ENCODE measurements at places on chromosomes 12 and 14. TPM values are rescaled to one million over a fixed set of nuclear protein-coding genes. Genes with fewer than 3 reads are reported as not detected.

- no peak for DNase-seq
Observed at GRCh38 chr14:98140862-98141530, 1131.0 kb downstream of the BCL11B start.

GRCh38 chr14:104974146-104974541, 4.0 kb downstream of the AHNAK2 start:
- no peak for DNase-seq

DNA sequence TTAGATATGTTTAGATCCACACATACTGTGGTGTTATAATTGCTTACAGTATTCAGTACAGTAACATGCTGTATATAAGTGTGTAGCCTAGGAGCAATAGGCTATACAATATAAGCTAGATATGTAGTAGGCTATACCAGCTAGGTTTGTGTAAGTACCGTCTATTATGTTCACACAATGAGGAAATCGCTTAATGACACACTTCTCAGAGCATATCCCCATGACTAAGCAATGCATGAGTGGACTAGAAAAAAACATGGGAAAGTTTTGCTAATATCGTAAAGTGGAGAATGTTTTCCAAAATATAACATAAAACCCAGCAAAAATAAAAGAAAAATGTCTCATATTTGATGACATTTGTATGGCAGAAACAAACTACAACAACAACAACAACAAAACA, 27.3 kb downstream of the AKAP3 start:
- DNase-seq = peak; percentile 21

DNA sequence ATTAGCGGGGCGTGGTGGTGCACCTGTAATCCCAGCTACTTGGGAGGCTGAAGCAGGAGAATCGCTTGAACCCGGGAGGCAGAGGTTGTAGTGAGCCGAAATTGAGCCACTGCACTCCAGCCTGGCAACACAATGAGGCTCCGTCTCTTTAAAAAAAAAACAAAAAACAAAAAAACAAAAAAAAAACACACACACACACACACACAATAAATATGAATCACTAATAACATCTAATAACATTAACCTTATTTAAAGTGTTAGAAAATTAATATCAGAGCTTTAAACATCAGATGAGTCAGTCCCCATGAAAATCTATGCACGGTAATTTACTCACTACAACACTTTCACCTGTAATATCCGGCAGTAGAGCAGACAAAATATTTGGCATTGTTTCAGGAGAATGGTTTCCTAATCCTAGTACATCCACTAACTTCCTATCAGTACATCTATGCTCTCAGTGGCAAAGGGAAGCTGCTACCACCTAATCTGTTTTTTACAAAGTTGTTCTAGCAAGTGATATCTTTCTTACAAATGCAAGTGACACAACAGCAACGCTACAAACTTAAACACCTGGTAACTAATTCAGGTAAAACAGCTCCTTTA, 36.2 kb downstream of the MED13L start:
- DNase-seq = no peak

DNA sequence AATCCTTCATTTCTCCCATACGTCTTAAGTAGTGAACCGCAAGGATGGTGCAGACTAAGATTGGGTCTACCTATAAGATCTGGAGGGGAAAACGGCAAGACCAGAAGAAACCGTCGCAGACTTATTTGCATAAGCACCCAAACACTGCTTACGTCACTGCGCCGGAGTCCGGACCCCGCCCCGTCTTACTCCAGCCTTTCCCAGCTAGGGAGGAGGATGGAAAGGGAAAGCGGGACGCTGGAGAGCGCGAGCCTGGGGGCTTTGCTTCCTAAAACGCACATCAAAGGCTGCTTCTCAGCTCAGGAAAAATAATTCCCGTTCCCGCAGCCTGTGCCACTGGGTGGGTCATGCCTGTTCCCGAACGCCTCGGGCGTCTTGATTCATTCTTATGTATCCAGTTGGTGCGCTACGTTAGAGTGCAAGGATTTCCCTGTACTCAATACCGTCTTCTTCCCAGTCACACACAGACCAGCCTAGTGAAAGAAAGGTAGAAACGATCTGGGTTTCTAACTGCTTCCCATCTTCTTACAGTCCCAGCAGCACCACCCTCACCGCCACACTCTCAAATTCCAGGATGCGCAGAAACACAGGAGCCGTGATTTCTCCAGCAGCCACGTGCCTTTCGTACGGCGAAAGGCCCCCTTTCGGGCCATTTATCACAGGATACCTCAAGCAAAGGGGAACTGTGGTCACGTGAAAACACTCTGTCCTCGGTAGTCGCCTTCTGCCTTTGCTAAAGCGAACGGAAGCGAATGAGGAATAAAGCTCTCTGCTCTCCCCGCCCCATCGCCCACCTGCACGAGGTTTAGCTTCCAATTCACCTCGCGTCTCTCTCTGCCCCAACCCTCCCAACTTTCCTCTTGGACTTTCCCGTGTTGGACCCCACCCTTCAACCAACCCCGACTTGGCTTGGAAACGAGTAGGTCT, 1.1 kb downstream of the SLC6A15 start:
- peak; percentile 88 for DNase-seq

- DNase-seq = no peak
Observed at GRCh38 chr12:25146686-25147085, 48.3 kb downstream of the DNAI7 start.

DNA sequence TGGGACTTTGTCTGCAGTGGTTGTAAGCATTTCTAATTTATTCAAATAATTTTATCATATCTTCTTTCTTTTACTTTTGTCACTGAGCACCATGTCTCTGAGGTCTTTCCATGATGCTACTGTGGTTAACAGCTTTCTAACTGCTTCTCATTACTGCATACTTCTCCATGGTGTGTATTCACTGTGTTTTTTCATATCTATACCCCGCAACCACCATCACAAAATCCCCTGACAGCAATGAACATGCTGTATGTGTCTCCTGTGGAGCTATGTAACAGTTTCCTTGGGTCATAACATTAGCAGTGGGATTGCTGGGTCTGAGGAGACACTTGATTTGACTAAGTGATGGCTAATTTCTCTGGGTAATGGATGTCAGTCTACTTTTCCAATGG, 29.2 kb upstream of the CHST11 start:
- DNase-seq = no peak

DNA sequence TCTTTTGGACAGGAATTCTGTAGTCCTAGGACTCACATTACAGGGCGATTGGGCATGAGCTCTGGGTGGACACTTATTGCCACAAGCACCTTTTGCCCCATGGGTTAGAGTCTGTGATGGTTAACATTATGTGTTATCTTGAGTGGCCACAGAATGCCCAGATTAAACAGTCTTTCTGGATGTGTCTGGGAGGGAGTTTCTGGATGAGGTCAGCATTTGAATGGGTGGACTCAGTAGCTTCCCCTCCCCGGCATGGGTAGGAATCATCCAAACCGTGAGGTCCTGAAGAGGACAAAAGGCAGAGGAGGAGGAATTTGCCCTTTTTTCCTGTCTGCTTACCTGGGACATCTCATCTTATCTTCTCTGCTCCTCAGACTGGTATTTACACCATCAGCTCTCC, 85.6 kb downstream of the BMP4 start:
- no peak for DNase-seq

DNA sequence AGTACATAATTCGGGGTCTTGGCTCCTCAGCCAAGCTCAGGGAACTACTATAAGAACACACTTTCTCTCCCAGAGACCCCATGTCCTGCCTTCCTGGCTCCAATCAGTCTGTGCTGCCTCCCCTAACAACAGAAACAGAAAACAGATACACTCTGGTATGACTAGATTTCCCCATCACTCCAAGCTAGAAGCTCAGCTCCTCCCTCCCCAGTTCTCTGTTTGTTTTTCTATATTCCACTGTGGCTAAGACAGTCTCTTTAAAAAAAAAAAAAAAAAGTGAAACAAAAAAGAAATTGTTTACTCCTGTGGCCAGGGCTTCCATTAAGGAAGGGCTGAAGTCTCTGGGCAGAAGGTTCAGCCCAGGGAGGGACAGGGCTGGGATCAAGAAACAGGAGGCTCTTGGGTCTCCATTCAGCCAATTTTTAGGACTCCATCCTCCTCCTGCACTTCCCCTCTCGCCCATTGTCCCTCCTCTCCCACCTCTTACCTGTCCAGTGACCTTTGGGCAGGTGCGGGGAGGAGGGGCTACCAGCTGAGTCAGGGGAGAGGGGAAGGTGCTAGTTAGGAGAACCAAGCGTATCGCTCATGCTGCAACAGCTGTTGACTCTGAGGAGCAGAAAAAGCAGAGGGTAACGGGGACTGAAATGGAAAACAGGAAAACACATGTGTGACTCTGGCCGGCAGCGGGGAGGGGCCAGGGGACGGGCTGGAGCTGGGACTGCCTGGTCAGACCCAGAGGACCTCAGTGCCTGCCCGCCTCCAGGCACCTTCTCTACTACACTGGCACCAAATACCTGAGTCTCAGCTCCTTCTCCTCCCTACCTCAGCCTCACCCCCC, 4.1 kb upstream of the SLC7A7 start:
- peak; percentile 55 for DNase-seq

GRCh38 chr12:21599143-21599999, 5.3 kb downstream of the GYS2 start:
- DNase-seq = no peak

GRCh38 chr12:93879476-93880421, 202.6 kb downstream of the CRADD start:
- DNase-seq = peak; percentile 48

DNA sequence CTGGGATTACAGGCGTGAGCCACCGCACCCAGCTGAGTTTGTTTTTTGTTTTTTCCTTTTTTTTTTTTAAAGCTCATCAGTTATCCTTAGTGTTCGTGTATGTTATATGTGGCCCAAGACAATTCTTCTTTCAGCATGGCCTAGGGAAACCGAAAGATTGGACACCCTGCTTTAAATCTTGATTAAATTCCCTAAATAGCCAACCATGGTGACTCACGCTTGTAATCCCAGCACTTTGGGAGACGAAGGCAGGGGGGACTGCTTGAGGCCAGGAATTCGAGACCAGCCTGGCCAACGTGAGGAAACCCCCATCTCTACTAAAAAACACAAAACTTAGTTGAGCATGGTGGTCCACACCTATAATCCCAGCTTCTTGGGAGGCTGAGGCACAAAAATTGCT, 131.1 kb downstream of the MED13L start:
- no peak for DNase-seq

DNA sequence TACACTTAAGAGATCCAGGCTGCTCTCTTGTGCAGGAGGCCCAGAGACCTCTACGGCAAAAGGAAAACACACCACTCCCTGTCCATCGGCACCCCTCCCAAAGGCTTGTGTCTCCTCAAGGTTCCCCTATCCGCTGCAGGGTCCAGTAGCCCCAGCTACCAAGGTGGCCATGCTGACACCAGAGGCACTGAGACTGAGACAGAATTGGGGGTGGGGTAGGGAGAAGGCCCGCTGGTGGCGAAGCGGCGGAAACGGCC, 590 bp downstream of the DDIT3 start:
- DNase-seq = peak; percentile 37

DNA sequence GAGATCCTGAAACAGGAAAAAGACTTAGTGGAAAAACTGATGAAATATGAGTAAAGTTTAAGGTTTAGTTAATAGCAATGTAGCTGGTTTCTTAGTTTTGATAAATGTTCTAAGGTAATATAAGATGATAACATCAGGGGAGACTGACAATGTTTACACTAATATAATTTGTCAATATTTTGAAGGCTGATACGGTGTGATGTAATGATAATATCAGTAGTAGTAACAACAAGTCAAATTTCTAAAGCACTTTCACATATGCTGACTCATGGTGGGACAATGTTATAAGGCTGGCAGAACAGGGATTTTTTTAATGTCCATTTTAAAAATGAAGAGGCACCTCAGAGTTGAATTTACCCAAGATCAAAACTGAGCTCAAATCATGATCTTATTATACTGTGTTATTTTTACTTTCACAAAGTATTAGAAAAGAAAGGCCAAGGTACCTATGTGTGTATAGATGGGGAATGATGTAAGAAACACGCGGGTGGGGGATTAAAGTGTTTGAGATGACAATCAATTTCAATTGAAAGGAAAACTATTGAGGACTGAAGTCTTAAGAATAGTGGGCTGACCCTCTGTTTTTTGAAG, 2.4 kb upstream of the FLRT2 start:
- DNase-seq = no peak

DNA sequence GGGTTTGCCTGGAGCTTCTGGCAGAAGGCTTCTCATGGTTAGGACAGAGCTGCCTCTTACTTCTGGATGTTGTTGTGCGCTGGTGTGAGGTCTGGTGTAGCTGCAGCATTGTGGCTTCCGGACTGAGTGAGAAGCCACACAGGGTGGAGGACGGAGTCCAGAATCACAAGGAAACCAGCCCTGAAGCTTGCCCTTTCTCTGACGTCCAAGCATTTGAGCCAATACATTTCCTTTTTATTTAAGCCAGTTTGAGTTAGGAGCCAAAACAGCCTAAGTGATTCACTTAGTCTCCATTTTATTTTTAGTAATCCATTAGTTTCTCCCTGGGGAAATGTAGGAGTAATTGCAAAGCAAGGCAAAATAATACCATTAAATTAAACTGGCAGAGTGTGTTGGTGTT, 402.4 kb upstream of the RGS6 start:
- DNase-seq = no peak

GRCh38 chr14:103627073-103628025, 1.7 kb upstream of the KLC1 start:
- no peak for DNase-seq

GRCh38 chr12:13085968-13086686, 17.3 kb downstream of the GSG1 start:
- peak; percentile 67 for DNase-seq

- DNase-seq = no peak
Observed at GRCh38 chr14:89757313-89757939, 197.1 kb downstream of the EFCAB11 start.

- DNase-seq = no peak
Observed at GRCh38 chr14:105005329-105005928, 15.5 kb downstream of the CDCA4 start.

- DNase-seq = peak; percentile 55
Observed at GRCh38 chr12:6047249-6048237, 76.9 kb downstream of the VWF start.

DNA sequence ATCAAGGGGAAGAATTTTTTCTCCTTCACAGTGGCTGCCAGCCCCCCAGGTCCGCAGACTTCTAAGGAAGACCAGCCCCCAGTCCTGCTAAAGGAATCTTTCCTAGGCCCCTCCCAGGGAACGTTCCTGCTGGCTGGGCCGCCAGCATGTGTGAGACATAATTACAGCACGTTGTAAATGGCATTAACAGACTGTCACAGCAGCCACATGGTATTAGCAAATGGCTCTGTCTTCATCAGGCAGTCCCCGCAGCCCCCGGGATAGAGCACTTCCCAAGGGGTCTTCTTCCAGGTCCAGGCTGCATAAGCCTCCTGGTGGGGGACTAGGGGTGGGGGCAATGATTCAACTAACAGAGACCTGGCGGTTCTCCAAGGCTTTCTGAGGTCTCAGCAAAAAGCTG, 34.9 kb upstream of the FAM222A start:
- no peak for DNase-seq

The TGFB3 gene
- total RNA-seq = 4.0 TPM

The PPP1R12A gene
- 43.4 TPM for total RNA-seq

The SERPINA1 gene
- 1.4 TPM for total RNA-seq

The FAM90A1 gene
- total RNA-seq = not detected

The DNM1L gene
- total RNA-seq = 65.8 TPM

The FOXN4 gene
- total RNA-seq = not detected

The ZDHHC22 gene
- 0.10 TPM for total RNA-seq

The KRT73 gene
- not detected for total RNA-seq

The CLEC4C gene
- not detected for total RNA-seq

The IAPP gene
- not detected for total RNA-seq

All from HT1080 (cell line).